ENCODE measurements at places on chromosomes 2 and 18. TPM values are rescaled to one million over a fixed set of nuclear protein-coding genes. Genes with fewer than 3 reads are reported as not detected.

The APLF gene
- total RNA-seq, result 6.8 TPM

- peak; percentile 55 for DNase-seq
Observed at GRCh38 chr2:25664183-25664964, 9.0 kb downstream of the DTNB start.

DNA sequence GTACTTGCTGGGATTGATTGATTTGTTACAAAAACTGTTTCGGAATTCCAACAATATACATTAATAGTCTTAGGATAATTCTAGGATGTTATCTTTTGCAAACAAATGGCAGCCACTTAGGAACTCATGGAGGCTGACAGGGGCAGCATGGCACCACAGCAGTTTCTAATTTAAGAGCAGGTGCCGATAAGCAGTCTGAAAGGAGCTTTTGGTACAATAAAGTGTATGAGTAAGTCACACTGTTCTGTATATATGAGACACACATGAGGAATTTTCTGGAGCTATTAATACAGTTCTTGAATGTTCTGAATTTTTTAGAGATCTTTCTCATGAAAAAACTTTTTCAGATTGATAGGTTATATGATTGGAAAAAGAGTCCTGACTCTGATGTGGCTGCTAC is 52.2 kb downstream of the EIF5B start:
- DNase-seq, result no peak

GRCh38 chr18:56118422-56118821 is 520.0 kb downstream of the TXNL1 start:
- DNase-seq, result no peak

GRCh38 chr2:134078354-134078753 is 175.5 kb upstream of the MGAT5 start:
- DNase-seq, result no peak
